Stimulated activated CD8-positive, alpha-beta memory T cell treated with anti-CD3 and anti-CD28 coated beads, Interleukin-4, amount 100 ng/mL, for 1 hour (primary cell): ENCODE measurements at places on chromosomes 7 and 10.

- DNase-seq, result no peak
These were observed 31.9 kb downstream of the RSBN1L start for GRCh38 chr7:77727936-77728701.

- no peak for DNase-seq
These were observed 78.3 kb downstream of the ST8SIA6 start for GRCh38 chr10:17375936-17376584.

GRCh38 chr7:3481435-3481834, 180.4 kb downstream of the SDK1 start:
- DNase-seq, result no peak

DNA sequence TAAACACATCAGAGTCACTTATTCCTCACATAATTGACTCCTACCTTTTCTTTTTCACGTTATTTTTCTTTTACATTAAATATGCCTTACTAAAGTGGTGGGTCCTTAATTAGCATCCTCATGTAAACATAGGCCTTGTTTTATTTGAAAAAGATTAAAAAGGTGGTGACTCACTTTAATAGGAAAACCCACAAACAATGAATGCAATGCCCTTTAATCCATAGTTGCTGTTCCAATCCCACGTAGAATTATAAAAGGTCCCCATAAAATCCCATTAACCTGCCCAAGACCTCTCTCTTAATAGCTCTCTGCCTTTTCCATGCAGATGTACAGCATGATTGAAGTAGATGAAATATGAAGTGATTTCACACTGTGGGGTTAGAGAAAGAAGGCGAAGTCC, 32.2 kb downstream of the SLC16A12 start:
- DNase-seq, result no peak

- DNase-seq, result no peak
These were observed 199.0 kb downstream of the PPP1R9A start for GRCh38 chr7:95106401-95106800.
